ENCODE measurements at places on chromosomes 16 and 17.
A peak's percentile ranks its signal among the peaks of the same experiment; 100 is the strongest.

GRCh38 chr17:79843816-79844800 lies 4.9 kb upstream of the CBX4 start:
- no peak for DNase-seq

DNA sequence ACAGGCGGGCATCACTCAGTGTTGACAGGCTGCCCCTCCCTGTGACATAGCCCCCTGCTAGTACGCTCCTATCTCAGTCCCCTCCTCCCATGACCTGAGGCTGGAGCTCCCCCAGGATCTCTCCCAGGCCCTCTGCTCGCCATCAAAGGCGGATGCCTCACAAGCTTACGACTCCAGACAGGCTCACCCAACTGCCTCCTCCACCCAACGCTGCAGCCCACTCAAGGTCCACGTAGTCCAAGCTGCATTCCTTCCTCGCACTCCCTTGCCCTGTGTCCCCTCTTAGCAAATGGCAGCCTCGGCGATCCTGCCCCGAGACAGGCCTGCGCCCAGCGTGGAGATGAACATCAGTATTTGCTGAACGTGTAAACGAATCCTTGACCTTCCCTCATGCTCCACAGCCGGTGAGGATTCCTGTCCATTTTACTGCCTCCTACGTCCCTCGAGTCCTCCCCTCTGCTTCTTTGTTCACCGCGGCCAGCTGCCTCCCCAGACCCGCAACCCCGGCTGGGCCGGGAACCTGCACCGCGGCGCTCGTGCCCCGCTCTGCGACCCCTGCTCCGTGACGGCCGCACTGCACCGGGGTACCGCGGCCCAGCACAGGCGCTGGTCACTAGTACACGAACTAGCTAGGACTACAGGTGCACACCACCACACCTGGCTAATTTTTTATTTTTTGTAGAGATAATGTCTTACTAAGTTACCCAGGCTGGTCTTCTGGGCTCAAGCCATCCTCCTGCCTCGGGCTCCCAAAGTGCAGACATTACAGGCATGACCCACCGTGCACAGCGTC lies 838 bp upstream of the TMEM97 start:
- no peak for DNase-seq

GRCh38 chr16:28164140-28164539 lies 47.6 kb downstream of the XPO6 start:
- no peak for DNase-seq

GRCh38 chr16:13909872-13910303 lies 10.1 kb upstream of the ERCC4 start:
- no peak for DNase-seq

DNA sequence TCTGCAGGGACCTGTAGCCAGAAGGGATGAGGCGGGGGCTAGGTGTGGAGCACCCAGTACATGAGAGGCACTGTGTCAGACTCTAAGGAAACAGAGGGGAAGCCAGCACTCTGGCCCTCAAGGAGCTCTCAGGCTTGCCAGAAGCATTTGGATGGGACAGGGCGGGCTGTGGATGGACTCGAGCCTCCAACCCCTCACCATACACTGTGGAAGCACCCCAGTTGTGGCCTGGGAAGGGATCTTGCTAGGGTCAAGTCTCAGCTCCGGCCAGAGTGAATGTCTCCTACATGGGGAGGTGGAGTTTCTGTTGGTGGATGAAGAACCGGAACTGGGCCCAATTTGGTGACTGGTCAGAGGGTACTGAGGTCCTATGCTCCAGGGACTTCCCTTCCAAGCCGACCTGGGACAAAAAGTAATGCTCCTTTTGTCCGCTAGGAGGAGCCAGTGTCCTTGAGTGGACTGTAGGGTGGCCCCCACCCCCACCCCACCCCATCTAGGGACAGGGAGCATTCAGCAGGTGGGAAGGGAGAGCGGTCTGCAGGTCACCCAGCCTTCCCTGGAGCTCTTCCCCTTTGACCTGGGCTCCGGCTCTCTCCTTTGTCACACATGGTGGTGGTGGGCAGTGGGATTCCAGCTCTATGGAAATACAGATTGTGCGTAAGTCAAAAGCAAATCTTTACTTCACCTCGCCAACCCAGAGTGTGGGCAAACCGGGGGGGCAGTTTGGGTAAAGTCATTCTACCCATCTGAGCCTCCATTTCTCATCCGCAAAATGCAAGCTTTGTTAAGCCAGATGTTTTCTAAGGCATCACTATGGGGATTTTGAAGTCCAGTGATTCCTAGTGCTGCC lies 20.4 kb upstream of the PHB1 start:
- DNase-seq: peak; percentile 62

DNA sequence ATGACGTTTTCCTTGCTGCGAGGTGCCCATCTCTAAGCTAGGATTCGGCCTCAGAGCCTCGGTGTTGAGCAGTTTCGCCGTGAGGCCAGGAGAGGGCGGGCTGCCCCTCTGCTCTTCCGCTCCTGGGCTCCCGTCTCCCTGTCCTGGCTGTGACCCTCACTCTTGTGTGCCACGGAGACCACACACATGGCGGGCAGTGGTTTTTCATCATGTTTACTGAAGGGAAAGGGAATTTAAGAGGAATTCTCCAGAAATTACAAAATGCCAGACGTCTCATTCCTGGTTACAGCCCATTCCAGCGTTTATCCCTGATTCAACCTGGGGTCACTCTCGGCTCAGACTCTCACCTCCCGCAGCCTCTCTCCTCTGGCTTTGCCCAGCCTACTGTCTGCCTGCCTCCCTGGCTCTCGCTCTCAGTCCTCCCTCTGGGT lies 96.8 kb upstream of the ELAC2 start:
- DNase-seq: peak; percentile 9

GRCh38 chr17:3557768-3558583 lies at the start of gene TRPV3:
TSS of gene TRPV3 (minus strand) at chr17:3557812. CDS start at chr17:3554850, 2,962 bp downstream.
- peak; percentile 62 for DNase-seq

GRCh38 chr17:2051061-2051932 lies 3.6 kb upstream of the HIC1 start:
- no peak for DNase-seq

DNA sequence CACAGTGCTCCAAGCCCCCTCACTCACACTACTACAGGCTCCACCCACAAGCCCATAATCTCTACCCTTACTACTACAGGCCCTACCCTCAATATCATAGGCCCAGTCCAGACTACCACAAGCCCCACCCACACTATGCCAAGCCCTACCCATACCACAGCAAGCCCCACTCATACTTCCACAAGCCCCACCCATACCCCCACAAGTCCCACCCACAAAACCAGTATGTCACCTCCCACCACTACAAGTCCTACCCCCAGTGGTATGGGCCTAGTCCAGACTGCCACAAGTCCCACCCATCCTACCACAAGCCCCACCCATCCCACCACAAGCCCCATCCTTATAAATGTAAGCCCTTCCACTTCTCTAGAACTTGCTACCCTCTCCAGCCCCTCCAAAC lies 13.8 kb downstream of the RIPOR1 start:
- peak; percentile 81 for DNase-seq

- no peak for DNase-seq
Measured at GRCh38 chr17:32658470-32659418, 172.0 kb downstream of the CDK5R1 start.

- DNase-seq: no peak
Measured at GRCh38 chr17:5299383-5299782, 17.3 kb downstream of the RABEP1 start.

- no peak for DNase-seq
Measured at GRCh38 chr17:72456075-72456474, 335.3 kb downstream of the SOX9 start.

GRCh38 chr17:34443619-34444469 lies 80.8 kb upstream of the CCL1 start:
- no peak for DNase-seq

- no peak for DNase-seq
Measured at GRCh38 chr16:67462279-67462655, 18.7 kb downstream of the ATP6V0D1 start.

GRCh38 chr17:57436565-57436964 lies 180.2 kb downstream of the MSI2 start:
- DNase-seq: no peak

GRCh38 chr17:67125417-67125816 lies 81.1 kb downstream of the CACNG1 start:
- no peak for DNase-seq
